Left renal pelvis (tissue), 4 donors: ENCODE measurements at places on chromosomes 1 and 21. TPM values are rescaled to one million over a fixed set of nuclear protein-coding genes. Genes with fewer than 3 reads are reported as not detected.
A peak's percentile ranks its signal among the peaks of the same experiment; 100 is the strongest.

VCAM1 gene
- polyA plus RNA-seq, result 39.2 TPM

CELA2A gene
- polyA plus RNA-seq, result not detected

ITPKB gene
- polyA plus RNA-seq, result 22.5 TPM

SPRR2A gene
- not detected for polyA plus RNA-seq

TACSTD2 gene
- polyA plus RNA-seq, result 0.74 TPM

INSRR gene
- 1.0 TPM for polyA plus RNA-seq

GJB3 gene
- 0.26 TPM for polyA plus RNA-seq

DNA sequence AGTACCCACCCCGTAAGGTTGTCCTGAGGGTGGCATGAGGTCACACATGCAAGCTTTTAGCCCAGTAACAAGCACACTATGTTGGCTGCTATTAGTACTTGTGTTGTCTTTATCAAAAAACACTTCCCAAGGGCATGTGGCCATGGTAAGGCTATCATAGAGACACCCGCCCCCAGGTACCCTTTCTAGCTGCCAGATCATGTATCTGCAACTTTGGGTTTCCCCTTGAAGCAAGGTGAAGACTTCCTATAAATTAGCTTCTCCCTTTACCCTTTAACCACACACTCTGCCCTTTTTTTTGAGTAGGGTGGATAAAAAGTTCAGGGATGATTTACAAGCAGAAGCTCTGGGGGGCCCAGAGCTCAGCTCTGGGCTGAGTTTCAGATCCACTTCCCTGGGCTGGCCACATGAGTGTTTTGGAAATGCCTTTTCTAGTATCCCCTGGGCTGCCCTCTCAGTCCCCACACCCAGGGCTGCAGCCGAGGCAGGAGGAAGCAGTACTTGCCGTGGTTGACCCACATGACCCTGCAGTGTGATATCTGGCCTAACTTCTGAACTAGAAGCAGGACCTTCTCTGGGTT lies 2.0 kb downstream of the ZDHHC18 start:
- no peak for DNase-seq

DNA sequence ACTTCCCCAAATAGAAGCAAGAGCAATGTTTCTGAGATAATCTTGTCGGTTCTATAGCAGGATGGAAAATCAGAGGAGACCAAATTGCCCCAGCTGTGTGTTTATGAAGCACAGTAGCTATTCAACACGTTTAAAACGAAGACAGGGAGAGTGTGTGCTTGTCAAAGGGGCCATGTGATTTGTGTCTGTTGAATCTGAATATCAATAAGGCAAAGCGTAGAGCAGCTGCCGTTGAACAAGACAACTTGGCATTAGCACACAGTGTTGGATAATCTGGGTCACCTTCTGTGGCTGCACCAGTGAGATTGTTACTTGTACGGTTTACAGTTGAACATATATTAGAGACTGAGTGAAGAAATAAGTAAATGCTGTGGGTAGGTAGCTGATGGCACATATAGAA lies 1.0 kb downstream of the CRB1 start:
- DNase-seq, result no peak

DNA sequence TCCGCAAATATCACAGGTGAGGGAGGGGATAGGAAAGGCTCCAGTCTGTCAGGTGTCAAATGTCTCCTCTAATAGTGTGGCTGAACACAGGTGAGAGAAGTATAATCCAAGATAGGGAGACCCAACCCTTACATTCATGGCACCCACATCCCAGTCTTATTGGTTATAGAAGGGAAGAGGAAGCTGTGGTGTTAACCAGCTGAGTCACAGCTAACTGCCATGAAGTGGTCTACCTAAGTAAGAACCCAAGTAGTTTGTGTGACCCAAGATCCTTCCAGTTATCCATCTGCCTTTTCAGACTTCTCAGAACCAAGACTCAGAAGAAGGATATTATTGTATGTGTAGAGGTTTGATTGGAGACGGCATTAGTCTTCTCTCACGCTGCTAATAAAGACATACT lies 37.1 kb downstream of the DDAH1 start:
- DNase-seq, result no peak

DNA sequence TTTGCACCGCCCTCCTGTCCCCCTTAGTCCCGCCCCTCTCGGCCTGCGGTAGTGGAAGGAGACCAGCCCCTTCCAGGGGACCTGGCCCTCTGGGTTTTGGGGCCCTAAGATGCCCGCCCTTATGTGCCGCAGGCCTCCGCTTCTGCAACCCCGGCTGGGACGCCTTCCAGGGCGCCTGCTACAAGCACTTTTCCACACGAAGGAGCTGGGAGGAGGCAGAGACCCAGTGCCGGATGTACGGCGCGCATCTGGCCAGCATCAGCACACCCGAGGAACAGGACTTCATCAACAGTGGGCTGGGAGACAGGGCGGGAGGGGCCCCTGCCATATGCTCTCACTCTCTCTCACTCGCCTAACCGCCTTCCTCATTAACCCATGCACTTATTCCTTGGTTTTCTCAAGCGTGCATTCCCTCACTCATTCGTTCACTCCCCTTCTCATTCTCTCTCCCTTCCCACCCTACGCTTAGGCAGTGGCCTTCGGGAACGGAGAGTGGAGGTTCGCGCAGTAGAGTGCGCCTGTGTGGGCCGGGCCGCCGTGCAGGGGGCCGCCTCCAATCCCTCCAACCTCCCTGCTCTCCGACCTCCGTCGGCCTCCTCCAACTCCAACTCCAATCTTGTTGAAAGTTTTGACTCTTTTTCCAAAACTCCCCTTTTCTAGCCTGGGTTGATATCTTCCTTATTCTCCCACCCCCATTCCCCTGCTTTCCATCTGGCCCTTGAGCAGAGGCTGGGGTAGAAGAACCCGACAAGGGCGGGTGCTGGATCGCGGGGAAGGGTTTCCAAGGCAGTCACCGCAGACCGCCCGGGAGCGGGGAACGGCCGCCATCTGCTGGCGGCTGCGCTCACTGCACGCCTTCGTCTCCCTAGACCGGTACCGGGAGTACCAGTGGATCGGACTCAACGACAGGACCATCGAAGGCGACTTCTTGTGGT lies 15.2 kb downstream of the BCAN start:
- no peak for DNase-seq

- no peak for DNase-seq
Measured at GRCh38 chr1:197680311-197680710, 95.0 kb downstream of the DENND1B start.

DNA sequence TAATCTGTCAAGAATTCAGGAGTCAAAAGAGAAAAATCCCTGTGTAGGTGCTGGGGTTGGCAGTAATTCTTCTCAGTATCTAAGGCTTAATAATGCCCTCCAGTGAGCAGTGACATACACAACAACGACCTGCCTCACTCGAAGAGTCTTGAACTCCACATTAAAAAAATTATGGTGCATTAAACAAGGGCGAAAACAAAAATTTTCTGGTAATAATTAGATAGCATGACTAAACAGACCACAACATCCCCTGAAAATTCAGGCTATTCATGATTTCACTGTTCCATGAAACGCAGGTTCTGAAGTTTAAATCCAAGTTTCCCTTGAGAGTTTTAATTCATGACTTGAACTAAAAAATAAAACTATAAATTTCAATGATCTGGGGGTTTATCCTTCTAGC lies 5.1 kb downstream of the SRSF4 start:
- DNase-seq, result no peak

GRCh38 chr21:43280949-43281633 lies 112.3 kb downstream of the CRYAA start:
- DNase-seq, result no peak

GRCh38 chr1:241934201-241934848 lies 23.2 kb upstream of the BECN2 start:
- DNase-seq, result peak; percentile 30

GRCh38 chr1:209305221-209305954 lies 278.1 kb upstream of the CAMK1G start:
- DNase-seq, result no peak

DNA sequence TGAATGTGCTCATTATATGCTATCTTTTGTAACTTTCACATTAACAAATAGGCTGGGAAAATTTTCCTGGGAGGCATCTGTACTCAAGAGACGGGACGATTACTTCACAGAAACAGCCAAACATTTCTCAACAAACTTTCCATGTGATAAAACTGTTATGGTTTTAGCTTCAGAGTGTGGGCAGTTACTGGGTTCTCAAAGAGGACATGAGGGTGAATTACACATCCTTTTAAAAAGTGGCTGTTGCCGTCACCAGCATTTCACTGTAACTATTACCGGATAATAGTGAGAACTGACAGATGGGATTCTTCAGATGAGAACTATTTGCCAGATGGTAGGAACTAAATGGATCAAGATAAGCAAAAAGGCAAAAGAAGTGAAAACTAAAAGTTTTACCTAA lies 109.1 kb downstream of the APP start:
- DNase-seq, result no peak

- no peak for DNase-seq
Measured at GRCh38 chr1:157363660-157364140, 188.6 kb downstream of the FCRL5 start.

DNA sequence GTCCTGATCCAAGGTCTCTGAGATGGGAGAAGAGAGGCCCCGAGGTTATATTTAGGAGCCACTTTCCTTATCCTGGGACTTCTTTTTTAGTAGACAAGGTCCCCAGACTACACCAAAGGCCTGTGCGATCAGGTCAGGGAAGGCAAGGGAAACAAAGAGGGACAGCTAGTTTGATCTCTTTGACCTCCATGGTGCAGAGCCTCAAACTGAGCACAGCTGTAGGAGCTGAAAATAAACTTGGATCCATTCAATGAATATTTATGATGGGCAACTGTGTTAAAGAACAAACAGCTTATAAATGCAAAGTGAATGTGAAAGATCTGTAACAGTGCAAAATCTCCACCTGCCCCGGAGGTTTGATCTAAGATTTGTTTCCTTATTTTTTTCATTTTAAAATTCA lies 256.6 kb downstream of the DYRK1A start:
- no peak for DNase-seq

GRCh38 chr21:17799414-17800164 lies 19.6 kb downstream of the C21orf91 start:
- DNase-seq, result no peak

- no peak for DNase-seq
Measured at GRCh38 chr1:193335806-193336428, 149.5 kb upstream of the B3GALT2 start.
